Naive thymus-derived CD4-positive, alpha-beta T cell (primary cell): ENCODE measurements at places on chromosomes 11 and 22. TPM values are rescaled to one million over a fixed set of nuclear protein-coding genes. Genes with fewer than 3 reads are reported as not detected.

DNA sequence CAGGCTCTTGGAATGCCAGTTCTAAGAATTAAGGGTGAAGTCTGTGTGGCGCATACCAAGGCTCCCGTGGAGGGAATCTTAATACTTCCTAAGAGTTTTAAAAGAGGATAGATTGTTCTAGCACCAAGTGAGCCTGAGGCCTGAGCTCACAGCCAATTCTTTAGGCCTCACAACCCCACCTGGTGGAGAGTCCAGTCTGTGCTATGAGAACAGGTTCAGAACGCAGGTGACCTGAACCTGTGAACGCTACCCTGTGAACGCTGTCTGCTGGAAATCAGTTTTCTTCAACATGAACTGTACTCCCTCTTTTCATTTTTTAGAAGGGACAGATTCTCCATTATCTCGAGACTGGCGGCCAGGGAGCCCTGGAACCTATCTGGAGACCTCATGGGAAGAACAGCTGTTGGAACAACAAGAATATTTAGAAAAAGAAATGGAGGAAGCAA, 43.2 kb upstream of the DLAT start:
- peak; percentile 54 for DNase-seq

GRCh38 chr11:71453037-71453917, at the start of gene NADSYN1:
TSS of gene NADSYN1 (plus strand) at chr11:71453203. CDS start at chr11:71453297, 94 bp downstream.
- DNase-seq, result peak; percentile 87

DNA sequence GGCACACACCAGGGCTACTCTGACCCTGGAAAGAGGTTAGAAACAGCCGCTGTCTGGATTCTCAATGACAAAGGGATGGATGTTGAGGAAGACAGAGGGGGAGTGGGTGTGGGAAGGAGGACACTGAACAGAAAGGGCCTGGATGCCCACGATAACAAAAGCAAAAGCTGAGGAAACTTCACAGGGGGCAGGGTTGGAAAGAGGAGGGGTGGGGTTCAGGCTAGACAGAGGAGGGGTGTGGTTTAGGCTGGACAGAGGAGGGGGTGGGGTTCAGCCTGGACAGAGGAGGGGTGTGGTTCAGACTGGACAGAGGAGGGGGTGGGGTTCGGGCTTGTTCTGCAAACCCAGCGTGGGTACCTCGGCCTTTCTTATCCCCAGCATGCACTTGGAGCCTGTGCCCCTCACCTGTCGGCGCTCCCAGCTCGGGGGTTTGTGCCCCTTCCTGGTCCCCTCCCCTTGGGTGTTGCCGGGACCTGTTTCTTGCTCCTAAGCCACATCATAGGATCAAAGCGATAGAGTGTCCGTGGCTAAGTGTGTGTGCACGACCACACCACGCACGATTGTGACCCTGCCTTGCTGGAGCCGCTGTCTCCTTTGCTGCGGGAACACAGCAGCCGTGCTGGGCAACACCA, 75.6 kb downstream of the BRD1 start:
- no peak for DNase-seq

DNA sequence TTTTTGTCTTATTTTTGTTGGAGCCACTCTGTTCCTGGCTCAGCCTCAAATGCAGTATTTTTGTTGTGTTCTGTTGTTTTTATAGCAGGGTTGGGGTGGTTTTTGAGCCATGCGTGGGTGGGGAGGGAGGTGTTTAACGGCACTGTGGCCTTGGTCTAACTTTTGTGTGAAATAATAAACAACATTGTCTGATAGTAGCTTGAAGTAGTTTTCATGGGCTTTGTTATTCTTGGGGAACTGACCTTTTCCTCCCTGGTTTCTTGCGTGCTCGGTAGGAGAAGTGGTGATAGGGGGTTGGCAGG, 6.0 kb upstream of the MCM5 start:
- DNase-seq, result no peak

MFRP gene
- polyA plus RNA-seq, result not detected

OR2D2 gene
- polyA plus RNA-seq, result not detected

CHKA gene
- polyA plus RNA-seq, result 4.4 TPM

TIGD3 gene
- polyA plus RNA-seq, result 0.75 TPM
